Stimulated activated CD8-positive, alpha-beta memory T cell treated with anti-CD3 and anti-CD28 coated beads, Interleukin-15, amount 100 ng/mL, for 24 hours (primary cell): ENCODE measurements at places on chromosomes 7 and 10.

DNA sequence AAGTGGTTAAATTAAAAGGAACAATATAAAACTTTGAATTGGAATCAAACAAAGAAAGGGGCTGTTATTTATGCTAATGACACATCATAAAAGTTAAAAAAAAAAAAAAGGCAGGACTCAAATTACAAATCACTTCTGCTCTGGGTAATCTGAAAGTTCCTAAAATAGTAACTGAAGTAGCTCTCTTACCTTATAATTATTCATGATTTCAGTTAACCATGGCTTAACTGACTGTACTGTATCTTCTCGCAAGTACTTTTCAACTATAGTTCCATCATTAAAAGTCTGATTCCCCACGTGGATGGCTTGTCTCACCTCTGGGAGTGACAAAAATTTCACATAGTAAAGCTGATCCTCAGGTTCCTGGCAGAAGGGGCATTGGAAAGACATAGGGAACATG lies 82.5 kb downstream of the CPVL start:
- DNase-seq = no peak

DNA sequence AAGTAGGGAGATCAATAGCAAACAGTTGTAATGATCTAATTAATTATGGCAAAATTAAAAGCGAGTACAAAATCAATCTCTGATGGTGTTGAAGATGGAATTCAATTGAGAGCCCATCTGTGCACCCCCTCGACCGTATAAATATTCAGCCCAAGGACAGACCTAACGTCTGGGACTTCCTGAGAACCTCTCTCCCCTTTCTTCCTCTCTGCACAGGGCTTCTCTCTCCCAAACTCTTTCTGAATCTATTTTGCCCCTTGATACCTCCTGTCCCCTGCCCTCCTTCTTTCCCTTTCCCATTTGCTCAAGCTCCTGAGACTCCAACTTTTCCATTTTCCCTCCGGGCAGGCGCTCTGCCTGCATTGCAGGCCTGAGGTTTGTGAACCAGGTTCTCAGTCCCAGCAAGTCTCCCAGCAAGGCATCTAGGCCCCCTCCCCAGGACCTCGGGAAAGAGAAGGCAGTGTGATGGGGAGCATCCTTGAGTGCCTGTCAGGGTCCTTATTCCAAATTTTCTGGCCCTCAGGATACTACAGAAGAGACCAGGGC lies 8.5 kb upstream of the PAX2 start:
- DNase-seq = no peak

- DNase-seq = no peak
Measured at GRCh38 chr7:37341033-37341630, 107.5 kb downstream of the ELMO1 start.

DNA sequence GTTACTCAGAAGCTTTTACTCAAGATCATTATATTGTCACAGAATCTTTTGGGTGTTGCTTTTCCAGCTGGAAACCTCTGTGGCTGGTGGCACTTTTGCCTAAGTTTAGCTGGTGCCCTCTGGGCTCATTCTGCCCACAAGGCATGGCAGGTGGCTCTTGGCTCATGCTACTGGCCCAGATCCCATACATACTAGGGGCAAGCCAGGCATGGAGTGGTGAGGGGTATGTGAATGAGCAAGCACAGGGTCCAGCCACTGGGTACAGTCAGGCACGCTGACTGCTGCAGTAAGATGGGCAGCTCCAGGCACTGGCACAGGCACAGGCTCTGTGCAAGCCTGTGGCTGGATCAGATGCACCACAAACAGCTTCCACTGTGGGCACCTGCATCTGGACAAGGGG lies 375.0 kb upstream of the SEMA3C start:
- DNase-seq = no peak

- DNase-seq = peak; percentile 35
Measured at GRCh38 chr10:119079599-119080520, 757 bp downstream of the EIF3A start.
